ENCODE measurements at places on chromosomes 7 and 10.

GRCh38 chr7:25742316-25742715 lies 409.7 kb upstream of the NFE2L3 start:
- DNase-seq: no peak

- DNase-seq: no peak
Observed at GRCh38 chr7:84339306-84339705, 144.7 kb upstream of the SEMA3A start.

DNA sequence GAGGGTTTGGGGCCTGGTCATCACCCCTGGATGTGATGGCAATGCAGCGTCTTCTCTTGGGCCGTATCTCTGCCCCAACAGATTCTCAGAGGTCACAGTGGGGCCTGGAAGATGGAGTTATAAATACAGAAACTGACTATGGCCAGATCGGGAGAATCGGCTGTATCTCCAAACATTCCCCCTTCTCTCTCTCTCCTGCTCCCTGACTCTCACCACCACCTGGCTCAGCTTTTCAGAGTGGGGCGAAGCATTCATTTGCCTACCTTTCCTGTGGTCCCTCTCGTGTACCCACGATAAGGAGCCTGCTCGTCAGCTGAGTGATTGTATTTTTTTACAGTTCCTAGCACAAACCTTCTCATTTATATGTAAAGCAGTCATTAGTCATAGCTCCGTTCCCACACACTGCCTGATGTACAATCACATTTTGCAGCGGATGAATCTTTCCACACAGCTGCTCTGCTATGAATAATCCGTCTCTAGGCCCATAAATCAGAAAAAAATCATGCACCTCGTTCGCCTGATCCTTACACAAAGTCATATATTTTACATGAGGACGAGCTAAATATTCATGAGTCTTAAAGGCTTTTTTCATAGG lies 23.2 kb upstream of the BTRC start:
- no peak for DNase-seq

GRCh38 chr10:14180911-14181566 lies 149.7 kb downstream of the FRMD4A start:
- DNase-seq: no peak

GRCh38 chr10:94088926-94089381 lies 95.2 kb downstream of the PLCE1 start:
- no peak for DNase-seq

- no peak for DNase-seq
Observed at GRCh38 chr10:62374862-62375710, 917 bp downstream of the ZNF365 start.

DNA sequence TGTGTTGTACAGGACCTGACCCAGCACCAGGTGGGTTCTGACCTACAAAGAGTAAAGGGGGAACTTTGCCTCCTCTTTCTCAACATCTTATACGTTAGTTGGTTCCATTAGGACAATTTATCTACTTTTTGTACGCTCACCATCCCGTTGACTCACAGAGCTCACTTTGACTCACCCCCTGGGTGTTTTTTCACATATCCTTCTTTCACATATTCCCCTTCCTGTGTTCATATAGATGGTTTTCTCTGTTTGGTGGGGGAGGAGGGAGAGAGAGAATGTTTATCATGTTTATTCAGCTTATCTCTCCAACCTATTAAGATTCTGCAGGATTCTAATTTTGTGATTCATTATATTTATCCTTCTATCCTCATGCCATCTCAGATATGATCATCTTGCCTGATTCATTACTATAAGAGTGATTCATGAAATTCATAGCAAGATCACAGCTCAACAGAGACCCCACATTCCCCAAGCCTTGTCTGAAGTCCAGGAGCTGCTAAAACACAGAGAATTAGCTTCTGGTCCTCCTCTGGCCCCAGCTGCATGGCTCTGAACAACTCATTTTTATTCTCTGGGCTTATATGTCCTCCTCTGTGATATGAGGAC lies 37.2 kb downstream of the PRSS2 start:
- DNase-seq: no peak

DNA sequence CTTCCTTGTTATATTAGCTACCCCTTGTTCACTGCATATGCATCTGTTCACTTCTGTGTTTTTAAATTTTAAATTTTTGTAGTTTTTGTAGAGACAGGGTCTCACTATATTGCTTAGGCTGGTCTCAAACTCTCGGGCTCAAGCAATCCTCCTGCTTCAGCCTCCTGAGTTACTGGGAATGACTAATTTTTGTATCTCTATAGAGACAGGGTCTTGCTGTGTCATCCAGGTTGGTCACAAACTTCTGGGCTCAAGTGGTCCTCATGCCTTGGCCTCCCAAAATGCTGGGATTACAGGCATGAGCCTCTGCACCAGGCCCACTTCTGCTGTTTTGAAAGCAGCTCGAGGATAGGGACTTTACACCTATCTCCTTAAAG lies 64.6 kb downstream of the PRTFDC1 start:
- DNase-seq: no peak

DNA sequence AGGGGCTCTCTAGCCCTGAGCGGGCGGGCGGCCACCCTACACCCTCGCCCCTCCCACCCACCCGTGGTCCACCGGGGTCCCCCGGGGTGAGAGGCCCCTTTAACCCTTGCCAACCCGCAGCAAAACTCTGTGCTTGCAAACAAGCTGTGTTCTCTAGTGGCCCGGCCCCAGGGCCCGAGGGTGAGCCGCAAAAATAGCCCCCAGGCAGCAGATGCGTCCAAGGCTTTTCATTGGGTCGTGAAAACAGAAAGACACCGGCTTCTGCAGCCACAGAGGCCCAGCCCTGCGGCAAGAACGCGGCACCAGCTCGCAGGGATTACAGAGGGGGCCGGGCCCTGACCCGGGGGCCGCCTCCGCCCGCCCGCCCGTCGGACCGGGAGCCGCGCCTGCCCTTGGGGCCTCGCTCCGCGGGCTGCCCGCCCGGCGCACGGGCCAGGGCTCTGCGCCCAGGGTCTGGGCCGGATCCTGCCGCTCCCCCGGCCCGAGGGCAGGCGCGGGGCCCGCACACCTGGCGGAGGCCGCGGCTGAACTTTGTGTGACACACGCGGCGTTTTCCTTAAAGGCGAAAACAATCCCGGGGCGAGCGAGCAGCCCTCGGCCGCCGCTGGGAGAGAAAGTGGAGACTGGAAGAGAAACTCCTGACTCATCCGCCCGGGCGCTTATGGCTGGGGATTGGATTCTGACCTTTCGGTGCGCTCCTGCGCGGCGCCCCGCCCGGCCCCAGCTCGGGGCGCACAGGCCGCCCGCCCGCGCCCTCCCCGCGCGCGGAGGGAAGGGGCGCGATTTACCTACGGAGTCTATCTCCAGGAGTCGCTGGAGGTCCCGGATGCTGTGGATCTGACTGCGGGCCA lies 2.8 kb downstream of the PDGFA start:
- no peak for DNase-seq

GRCh38 chr10:130493446-130494145 lies 357.4 kb downstream of the GLRX3 start:
- DNase-seq: no peak

DNA sequence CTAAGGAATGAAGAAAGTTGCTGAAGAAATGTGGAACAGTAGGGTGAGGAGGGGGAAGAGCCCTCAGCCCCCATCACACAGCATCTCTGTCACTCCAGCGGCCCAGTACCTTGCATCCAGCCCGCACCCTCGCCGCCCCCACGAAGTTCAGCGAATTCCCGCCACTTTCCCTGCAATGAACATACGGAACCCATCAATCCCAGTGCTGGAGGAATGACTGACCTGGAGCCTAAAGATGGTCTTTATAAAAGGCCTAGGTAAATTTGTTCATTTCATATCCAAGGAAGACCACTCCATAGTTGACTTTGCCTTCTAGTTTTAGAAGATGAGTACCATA lies 779 bp upstream of the KIF5B start:
- no peak for DNase-seq

DNA sequence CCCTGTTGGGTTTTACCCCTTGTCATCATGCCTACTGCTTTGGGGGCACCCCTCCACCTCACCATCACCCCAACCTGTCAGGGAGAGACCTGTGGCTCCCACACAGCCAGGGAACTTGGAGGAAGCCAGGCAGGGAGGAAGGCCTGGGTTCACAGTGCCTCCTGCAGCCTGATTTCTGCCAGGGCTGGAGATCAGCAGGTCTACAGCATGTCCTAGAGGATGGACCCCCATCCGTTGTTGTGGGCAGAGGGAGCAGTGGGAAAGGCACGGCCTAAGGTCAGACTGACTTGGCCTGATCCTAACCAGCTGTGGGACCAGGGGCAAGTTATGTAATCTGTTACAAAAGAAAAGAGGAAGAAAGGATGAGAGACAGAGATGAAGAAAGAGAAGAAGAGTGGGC lies 28.2 kb downstream of the ZCCHC24 start:
- DNase-seq: no peak

DNA sequence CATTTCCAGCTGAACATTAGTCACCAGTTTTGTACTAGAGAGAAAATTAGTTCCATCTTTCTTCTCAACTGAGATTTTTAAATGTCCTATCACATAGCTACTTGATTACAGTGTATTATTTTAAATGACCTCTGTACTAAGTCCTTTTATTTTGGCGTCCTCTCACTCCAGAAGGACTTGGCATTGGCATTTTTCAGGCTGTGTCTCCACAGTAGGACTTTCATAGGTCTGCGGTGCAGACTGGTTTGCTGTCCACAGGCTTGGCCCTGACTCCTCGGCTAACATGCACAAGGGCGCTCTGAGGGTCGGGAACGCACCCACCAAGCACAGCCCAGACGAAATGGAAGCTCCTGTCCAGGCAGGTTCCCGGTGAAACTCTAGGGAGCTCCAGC lies 6.5 kb downstream of the PTPRE start:
- no peak for DNase-seq

GRCh38 chr10:129760003-129760315 lies 204.1 kb downstream of the EBF3 start:
- no peak for DNase-seq

DNA sequence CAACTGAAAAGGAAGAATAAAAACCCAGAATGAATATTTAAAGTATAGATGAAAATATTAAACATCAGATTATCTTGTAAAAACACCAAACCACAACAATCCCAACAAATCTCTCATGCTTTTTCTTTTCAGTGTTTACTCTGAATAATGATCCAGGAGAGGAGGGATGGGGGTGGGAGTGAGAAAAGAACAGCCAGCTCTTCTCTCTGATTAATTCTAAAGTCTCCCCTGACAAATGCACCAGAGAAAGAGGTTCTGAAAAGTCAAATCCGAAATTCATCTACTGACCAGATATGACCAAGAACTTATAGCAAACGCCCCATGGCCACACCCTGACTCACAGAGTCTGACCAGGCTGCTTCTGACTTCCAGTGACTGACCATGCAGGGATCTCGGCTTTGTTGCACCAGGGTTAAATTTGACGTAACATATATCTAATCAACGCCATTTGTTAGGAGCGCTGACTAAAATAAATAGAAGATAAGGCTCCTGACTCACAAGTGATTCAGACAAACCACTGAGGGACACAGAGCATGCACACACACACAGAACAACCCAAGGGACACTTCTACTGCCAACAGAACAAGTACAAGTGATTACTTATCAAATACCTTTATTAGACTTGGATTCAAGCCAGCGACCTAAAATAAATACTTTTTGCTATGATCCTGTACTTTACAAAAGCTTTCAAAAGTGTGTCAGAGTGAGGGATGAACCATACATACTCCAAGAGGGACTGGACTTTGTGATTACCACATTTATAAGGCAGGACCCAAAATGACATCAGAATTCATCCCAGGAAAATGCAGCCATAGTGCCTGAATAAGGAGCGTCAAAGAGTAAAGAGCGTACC lies 9.3 kb upstream of the SPOCK2 start:
- no peak for DNase-seq

GRCh38 chr7:130324306-130324943 lies 20.2 kb upstream of the CPA5 start:
- no peak for DNase-seq

- no peak for DNase-seq
Observed at GRCh38 chr7:133652547-133652946, 399.7 kb downstream of the EXOC4 start.

DNA sequence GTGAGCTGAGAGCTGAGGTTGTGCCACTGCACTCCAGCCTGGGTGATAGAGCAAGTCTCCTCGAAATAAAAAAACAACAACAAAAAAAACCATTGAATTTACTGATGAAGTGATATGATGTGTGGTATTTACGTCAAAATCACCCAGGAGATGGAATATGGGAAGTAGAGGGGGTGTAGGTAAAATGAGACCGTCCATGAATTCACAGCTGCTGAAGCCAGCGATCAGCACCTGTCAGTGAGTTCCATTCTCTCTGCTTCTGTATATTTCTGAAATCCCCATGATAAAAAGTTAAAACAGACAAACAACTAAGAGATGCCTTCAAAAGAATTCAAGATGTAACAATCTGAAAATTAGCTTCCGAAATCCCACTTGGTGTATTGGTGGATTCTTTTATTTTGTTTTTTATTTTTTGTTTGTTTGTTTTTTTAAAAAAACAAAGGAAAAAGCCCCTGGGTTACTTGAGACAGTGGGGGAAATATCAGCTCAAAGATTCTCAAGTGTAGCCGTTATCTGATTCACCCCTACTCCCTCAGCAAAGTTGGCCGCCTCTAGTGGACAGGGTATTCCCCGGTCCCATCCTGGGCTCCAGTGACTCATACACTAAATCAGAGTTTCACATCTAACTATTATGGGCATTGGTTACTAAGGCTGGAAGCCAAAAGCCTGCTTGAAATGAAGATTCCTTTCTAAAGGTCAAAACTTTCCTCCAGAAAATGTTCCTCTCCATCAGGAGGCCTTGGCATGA lies 76.4 kb downstream of the MAP3K8 start:
- DNase-seq: no peak

GRCh38 chr10:118754229-118754555 lies 578 bp downstream of the CACUL1 start:
- peak; percentile 9 for DNase-seq

DNA sequence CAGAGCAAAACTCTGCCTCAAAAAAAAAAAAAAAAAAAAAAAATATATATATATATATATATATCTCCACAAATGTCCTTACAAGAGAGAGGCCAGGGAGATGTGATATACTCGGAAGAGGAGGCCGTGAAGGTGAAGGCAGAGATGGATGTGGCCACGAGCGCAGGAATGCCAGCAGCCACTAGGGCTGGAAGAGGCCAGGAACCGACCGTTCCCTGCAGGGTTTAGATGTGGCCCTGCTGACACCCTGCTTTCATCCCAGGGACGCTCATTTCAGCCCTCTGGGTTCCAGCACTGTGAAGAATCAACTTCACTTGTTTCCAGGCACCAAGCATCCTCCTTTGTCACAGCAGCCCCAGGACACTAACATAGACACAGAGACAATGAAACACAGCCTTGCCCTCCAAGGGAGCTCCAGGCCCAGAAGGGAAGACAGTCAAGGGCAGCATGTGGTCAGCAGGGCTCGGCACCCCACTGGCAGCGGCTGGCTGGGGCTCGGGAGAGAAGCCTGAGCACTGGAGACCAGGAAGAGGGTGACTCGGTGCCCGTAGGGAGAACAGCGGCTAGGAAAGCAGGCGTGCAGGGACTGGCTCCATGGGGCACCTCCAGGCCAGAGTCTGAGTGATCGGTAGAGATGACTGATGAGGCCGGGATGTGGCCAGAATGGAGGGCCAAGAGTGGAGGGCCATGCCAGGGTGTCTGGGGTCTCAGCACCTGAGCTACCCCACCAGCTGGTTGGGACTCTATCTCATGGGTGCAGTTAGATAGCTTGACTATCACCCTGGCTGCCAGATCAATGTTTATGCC lies 7.6 kb downstream of the WDR86 start:
- no peak for DNase-seq

- no peak for DNase-seq
Observed at GRCh38 chr7:14420768-14421167, 431.3 kb upstream of the ETV1 start.

Measured in activated gamma-delta T cell treated with anti-CD3 and anti-CD28 coated beads, Interleukin-2, amount 50 U/mL, for 16 hours (primary cell).